ENCODE measurements at places on chromosomes 5 and 9.

GRCh38 chr5:97420646-97421045, 237.6 kb upstream of the RIOK2 start:
- no peak for DNase-seq

DNA sequence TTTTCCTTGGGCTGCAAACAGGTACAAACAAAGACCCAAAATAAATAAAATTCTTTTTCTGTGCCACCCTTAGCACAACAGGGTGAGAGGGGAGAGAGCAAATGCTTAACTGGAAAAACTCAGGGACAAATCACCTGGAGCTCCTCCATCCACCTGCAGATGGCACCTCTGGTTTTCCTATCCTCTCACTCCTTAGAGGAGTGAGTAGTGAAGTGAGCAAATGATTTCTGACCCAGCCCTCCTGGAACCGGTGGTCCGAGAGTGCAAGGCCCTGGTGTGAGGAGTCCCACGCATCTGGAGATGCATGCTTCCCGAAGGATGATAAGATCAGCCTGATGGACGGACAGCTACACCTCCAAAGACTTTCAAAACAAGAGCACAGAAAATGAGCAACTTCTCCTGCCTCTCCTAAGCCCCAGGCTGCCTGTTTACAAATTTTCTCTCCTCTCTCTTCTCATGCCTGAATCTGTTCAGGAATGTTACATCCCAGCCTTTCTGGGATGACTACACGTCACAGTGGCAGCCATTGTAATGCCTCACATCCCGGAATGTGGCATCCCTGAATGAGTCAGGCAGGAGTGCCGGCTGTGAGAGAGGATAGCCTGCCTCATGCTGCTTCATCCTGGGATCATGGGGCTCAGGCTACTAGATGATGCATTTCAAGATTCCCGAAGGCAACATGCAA, 86.4 kb downstream of the ADRB2 start:
- DNase-seq = no peak

DNA sequence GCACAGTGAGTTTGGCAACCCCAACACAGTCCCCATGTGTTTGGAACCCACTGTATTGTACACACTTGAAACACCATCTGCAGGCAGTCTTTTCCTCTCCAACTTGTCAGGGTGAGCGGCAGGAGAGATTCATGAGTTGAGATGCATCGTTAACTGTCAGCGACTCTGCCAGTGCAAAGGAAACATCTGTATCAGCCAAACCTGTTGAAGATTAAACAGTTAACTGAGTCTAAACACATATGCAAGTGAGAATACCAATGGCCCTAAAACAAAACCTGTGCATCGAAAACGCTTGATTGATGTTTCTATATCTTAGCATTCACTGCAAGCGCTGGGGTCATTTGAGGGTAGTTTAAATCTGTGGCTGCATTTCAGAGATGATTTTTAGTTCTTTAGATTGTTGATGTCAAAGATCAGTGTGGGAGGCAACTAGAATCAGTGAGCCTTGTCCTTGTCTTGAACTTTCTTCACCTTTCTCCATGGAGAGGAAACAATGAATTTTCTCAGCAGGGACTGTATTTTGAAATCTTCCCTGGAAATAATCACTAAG, 41.3 kb upstream of the PAM start:
- no peak for DNase-seq

GRCh38 chr9:462606-463005, 247.9 kb downstream of the DOCK8 start:
- no peak for DNase-seq

GRCh38 chr9:136499071-136499934, 16.5 kb upstream of the SEC16A start:
- no peak for DNase-seq

GRCh38 chr5:14133394-14133793, 9.7 kb upstream of the TRIO start:
- no peak for DNase-seq

Measured in activated CD8-positive, alpha-beta memory T cell treated with anti-CD3 and anti-CD28 coated beads for 48 hours (primary cell).